ENCODE measurements at places on chromosomes 7 and 10. TPM values are rescaled to one million over a fixed set of nuclear protein-coding genes. Genes with fewer than 3 reads are reported as not detected.

GRCh38 chr10:5584895-5585516, 60.2 kb downstream of the CALML3 start:
- DNase-seq, result no peak

DNA sequence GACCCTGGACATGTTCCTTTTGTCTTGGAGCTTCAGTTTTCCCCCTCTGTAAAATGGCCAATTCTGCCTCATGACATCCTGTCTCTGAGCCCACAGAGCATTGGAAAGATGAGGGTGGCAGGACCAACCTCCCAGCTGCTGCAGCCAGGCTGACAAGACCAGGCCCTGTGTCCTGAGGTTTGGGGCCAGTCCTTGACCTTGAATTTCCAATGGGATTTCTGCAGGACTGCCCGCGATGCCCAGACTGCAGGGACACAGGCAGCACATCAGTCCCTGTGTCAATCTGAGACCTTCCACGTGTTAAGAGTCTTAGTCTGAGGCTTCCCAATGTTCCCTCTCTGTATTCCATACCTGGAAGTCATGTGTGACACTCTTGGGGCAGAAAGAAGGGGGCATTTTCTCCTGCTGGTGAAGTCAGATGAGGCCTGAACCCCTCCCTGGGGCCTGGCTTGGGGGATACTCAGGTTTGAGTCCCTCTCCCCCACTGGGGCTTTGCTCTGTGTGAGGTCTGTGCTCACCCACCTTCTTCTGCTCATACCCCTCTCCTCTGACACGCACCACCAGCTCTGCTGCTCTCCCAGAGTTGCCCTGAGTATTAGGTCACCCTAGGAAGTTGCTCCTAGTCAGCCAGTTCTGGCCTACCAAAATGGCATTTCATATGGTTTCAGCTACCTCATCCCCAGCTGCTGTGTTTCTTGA, 79.2 kb downstream of the ADCY1 start:
- DNase-seq, result no peak

- DNase-seq, result no peak
Measured at GRCh38 chr7:70568674-70569334, 563.1 kb upstream of the GALNT17 start.

- DNase-seq, result peak; percentile 26
Measured at GRCh38 chr10:17617031-17617911, at the start of gene HACD1. Gene HACD1 (minus strand): TSS chr10:17617374. CDS start chr10:17617339, 35 bp downstream.

DNA sequence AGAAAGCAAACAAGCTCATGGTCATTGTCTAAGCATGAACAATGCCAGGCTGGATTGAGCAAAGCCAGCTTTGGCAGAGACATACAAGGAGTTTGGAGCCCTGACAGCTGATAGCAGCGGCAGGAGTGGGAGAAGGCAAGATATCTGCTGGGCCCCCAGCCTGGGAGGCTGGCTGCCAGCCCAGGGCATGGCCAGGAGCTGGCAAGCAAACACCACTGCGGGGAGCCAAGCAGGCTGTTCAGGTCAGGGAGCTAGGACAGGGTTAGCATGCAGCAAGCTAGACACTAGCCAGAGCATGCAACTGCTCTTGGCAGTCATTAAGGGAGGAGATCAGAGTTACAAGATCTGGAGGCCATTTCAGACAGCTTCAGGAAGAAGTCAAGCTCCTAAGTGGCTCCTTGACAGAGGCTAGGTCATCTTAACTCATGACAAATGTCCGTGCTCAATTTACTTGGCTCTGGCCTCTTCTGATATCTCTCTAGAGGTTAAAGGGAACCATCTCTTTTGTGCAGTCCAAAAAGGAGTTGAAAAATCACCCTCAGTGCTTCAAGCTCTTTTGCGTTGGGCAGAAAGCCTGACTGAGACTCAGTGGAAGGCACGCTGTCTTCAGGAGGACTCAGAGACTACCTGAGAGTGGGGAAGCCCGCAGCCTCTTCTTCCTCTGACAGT, 436.8 kb upstream of the C7orf33 start:
- no peak for DNase-seq

- no peak for DNase-seq
Measured at GRCh38 chr7:4725850-4726450, 43.9 kb downstream of the FOXK1 start.

DNA sequence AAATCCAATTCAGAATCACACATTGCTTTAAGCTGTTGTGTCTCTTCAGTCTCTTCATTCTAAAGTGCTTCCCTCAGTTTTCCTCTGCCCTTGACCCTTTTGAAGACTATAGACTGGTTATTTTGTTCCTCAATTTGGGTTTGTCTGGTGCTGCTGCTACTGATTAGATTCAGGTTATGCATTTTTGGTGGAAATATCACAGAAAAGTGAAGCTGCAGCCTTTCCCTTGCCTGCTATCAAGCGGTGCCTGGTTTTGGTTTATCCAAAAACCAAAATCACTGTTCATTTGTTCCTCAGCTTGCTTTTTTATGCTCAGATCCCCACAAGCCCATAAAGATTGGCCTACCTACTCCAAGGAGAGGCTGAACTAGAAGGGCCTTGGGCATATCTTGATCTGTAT, 55.2 kb downstream of the ELMO1 start:
- DNase-seq, result no peak

DNA sequence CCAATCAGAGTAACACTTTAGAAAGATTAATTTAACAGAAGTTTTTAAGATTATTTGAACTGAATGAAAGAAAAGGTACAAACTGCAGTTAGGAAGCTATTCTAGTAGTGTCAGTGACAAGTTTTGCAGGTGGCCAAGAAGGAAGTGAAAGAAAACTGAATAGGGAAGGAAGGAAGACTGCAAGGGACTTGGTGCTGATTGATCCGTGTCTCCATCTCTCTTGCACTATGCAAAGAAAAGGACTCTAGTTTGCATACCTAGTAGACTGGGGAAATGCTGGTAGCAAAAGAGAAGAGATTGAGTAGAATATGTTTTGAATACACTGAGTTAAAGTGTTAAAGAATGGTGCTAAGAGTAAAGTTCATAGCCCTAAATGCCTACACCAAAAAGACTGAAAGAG, 33.0 kb downstream of the OR6V1 start:
- no peak for DNase-seq

DNA sequence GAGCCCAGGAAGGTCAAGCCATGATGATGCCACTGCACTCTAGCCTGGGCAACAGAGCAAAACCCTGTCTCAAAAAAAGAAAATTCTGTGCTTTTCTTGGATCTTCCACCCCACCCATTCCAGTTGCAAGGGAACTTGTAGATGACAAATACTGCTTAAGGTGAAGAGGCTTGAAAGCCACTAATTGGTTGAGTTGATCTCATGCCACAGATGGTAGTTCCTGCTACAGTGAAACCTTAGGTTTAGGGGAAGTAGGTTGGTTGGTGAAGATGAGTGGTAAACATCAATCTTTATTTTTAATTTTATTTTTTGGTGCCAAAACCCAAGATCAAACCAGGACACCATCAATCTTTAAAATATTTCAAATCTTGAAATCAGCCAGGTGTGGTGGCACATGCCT, 2.9 kb upstream of the GDI2 start:
- no peak for DNase-seq

GRCh38 chr7:66250711-66251110, 45.6 kb downstream of the TPST1 start:
- no peak for DNase-seq

GRCh38 chr7:100413889-100414288, 14.6 kb downstream of the ZCWPW1 start:
- DNase-seq, result no peak

- DNase-seq, result no peak
Measured at GRCh38 chr10:80896959-80897358, 359.3 kb downstream of the SH2D4B start.

- no peak for DNase-seq
Measured at GRCh38 chr10:109838592-109839244, 84.6 kb downstream of the XPNPEP1 start.

DNA sequence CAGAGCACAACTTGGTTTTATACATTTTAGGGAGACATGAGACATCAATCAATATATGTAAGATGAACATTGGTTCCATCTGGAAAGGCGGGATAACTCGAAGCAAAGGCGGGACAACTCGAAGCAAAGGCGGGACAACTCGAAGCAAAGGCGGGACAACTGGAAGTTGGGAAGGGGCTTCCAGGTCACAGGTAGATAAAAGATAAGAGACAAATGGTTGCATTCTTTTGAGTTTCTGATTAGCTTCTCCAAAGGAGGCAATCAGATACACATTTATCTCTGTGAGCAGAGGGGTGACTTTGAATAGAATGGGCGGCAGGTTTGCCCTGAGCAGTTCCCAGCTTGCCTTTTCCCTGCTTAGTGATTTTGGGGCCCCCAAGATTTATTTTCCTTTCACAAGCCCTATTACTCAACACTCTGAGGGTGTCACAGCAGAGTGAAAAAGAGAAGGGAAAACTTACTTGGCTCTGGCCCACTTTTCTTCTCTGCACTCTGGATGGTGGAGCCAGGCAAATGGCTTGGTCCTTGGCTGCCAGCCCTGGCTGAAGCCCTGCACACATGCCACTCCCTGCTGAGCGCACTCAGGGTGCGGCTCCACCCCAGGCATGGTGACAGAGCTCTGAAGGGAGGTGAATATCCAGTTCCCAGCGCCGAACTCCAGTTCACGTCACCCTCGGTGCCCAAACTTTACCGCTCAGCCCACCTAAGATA, 46.7 kb downstream of the PARD3 start:
- DNase-seq, result no peak

DNA sequence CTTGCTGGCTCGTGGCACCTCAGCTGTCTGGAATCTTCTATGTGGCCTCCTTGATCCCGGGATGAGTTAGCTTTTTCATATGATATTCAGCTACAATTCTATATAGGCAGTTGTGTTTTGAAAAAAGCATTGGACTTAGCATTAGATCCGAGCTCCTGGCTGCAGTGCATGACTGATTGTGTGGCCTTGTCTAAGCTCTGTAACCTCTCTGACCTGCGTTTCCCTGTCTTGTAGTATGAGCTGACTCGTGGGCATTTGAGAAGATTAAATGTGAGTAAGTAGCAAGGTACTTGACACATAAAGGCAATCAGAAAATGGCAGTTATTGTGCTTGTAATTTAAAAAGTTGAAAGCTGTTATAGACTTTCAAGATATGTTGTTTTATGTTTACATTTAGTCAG, 85.9 kb downstream of the CCNY start:
- DNase-seq, result no peak

DNA sequence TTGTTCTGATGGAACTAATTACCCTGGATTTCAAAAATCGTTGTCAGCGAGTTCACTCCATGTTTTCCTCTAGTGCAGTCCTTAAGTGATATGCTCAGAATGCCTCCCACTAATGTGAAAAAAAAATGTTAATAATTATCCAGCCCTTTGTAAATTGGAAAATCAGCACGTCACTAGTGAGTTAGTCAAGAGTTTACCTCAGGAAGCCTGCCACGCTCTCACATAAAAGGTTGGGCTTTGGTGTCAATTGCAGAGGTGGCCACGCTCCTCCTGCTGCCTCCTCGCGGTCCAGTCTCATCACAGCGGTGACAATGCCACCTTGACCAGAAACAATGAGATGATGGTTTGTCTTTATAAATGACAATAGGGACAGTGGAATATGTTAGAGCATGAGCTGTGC, 22.5 kb downstream of the UPP1 start:
- DNase-seq, result no peak

- DNase-seq, result no peak
Measured at GRCh38 chr7:70325509-70326101, 727.3 kb downstream of the AUTS2 start.

- DNase-seq, result no peak
Measured at GRCh38 chr10:58645416-58646146, 132.9 kb downstream of the BICC1 start.

GRCh38 chr7:36448781-36449379, 59.2 kb downstream of the ANLN start:
- DNase-seq, result no peak

DNA sequence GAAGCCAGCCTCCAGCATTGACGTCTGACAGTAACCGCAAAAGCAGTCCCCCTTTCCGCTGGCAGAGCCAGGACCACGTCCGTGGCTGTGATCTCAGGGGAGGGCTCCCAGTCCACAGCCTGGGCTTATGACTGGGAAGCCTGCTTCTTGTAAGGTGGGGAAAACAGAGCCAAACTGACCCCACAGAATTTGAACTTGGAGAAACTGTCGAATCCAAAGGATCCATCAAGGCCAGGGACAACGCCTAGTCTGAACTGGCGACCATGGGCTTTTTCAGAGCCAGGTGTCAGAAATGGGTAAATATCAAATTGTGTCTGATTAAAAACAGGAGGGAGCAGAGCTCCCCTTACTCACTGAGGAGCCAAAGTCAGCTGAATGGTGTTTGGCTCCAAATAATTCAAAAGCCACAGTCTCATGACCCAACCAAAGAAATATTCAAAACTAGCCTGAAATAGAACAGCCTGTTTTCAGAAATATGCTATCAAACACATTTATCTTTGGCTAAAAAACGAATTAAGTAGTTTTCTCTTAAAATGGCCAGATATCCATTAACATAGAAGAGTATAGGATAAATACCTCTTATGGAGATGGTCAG, 751.4 kb upstream of the GALNT17 start:
- no peak for DNase-seq

DNA sequence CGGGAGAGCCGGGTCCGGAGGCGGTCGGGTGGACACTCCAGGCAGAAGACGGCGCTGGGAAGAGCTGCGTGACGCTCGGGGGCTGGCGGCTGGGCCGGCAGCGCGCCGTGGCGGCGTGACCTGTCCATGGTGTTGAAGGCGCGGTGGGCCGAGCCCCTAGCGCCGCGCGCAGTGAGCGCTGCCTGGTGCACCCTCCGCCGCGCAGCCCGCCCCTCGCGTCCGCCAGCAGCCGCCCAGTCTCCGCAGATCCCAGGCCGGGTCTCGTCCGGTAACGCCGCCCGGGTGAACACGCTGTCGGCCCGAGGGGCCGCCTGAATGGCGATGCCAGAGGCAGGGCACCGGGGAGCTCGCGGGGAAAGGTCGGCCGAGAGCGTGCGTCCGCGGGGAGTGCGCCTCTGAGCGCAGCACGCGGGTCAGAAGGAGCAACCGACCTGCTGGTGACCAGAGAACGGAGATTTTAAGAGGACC, 657 bp upstream of the TMEM178B start:
- no peak for DNase-seq

The CALHM3 gene
- not detected for total RNA-seq

The KCP gene
- total RNA-seq, result 1.1 TPM

The UPK3B gene
- total RNA-seq, result not detected

The SLC39A12 gene
- total RNA-seq, result not detected

The MSMB gene
- total RNA-seq, result not detected

The OR2A42 gene
- total RNA-seq, result not detected

The KLF14 gene
- not detected for total RNA-seq

The FOXP2 gene
- total RNA-seq, result not detected

The OPN4 gene
- total RNA-seq, result not detected

The SAMD9 gene
- 9.4 TPM for total RNA-seq

Measured in CD8-positive, alpha-beta memory T cell (primary cell).